Astrocyte of the hippocampus (primary cell): ENCODE measurements at places on chromosomes 1 and 21.

GRCh38 chr1:212242288-212242984 lies 42.8 kb upstream of the PPP2R5A start:
- no peak for DNase-seq

- no peak for DNase-seq
Measured at GRCh38 chr1:180633057-180634056, 1.5 kb downstream of the XPR1 start.

DNA sequence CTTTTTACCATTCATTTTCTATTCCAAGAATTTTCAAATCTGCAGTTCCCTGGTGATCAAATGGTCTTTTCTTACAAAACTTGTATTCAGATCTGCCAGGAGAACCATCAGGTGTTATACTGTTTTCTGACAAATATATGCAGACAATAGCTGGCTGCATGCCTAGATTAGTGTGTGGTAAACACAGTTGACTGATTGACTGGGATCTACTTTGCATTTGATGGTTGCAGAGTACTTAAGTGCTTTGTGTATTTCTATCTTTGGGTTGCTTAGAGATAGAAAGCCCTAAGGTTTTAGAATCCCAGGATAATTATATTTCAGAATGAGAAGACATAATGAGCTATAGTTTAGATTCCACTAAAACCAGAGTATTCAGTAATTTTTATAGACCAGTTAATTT lies 102.0 kb upstream of the CHODL start:
- DNase-seq: no peak

- no peak for DNase-seq
Measured at GRCh38 chr1:71088645-71089287, 7.9 kb upstream of the ZRANB2 start.

- no peak for DNase-seq
Measured at GRCh38 chr1:18233176-18233864, 125.7 kb downstream of the IGSF21 start.

GRCh38 chr1:116920211-116920610 lies 10.5 kb downstream of the PTGFRN start:
- DNase-seq: no peak

- DNase-seq: no peak
Measured at GRCh38 chr21:31526040-31526439, 133.5 kb upstream of the SOD1 start.

DNA sequence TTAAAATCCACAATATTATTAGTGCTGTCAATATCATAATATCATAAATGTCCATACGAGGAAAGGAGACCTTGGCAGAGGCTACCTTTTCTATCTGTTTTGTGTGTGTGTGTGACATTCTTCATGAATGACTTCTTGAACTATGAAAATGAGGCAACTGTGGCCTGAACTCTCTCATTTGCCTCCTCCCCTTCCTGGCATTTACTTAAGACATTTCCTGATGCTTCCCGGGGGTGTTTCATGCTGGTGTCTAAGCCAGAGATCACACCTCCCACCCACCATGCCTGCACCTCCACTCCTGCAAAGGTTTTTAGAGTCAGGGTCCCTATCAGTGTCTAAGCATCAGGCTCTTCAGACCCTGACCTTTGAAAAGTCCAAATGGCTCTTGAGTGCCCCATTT lies 420.9 kb downstream of the KIF26B start:
- no peak for DNase-seq

DNA sequence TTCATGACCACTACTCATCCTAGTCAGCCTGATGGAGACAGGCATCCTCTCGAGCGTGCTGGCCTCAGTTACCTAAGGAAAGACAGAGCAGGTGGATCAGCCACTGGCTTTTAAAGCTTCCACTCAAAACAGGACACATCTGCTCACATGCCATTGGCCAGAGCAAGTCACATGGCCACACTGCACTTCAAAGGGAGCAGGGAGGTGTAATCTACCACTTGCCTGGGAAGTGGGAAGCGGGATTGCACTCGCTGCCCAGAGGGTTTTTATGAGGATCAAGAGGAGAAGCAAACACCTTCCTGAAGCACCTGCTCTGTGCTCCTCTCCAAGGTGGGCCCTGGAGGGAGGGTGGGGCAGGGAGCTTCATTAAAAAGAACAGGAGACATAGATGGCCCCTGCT lies 108.0 kb downstream of the TAS1R2 start:
- DNase-seq: no peak

GRCh38 chr1:216929870-216930582 lies 206.8 kb upstream of the ESRRG start:
- DNase-seq: peak; percentile 33

DNA sequence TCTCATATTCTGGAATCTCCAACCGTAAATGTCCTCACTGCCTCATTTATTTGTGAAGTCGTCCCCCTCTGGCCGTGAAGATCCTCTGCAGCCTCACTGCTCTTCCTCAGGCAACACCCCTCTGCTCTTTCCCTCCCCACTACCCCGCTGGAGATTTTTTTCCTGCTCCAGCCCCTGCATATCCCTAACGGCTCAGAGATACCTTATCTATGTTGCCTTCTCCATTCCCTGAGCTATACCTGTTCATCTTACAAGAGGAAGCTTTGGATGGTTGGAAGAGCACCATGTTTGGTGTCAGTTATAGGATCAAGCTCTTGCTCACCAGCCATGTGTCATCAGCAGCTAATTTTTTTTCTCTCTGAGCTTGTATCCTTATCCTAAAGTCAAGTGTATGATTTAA lies 26.4 kb downstream of the LRRC8B start:
- no peak for DNase-seq

GRCh38 chr1:5238351-5239130 lies 584.1 kb downstream of the AJAP1 start:
- no peak for DNase-seq

- DNase-seq: no peak
Measured at GRCh38 chr1:18907917-18908845, 5.8 kb upstream of the ALDH4A1 start.

- no peak for DNase-seq
Measured at GRCh38 chr1:53254011-53254640, 15.8 kb upstream of the MAGOH start.

GRCh38 chr1:43058545-43059360 lies 100.1 kb upstream of the SLC2A1 start:
- DNase-seq: peak; percentile 67

DNA sequence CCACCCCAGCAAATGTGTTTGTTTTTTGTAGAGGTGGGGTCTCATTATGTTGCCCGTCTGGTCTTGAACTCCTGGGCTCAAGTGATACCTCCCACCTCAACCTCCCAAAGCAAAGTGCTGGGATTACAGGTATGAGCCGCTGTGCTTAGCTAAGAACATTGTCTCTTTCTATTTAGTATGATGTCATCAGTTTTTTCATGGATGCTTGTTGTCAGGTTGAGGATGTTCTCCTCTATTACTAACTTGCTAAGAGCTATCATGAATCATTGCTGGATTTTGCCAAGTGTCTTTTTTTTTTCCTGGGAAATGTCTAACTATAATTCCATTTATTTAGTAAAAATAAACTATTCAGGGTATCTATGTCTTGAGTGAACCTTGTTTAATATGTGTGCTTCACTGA lies 19.0 kb upstream of the MPC2 start:
- DNase-seq: no peak

DNA sequence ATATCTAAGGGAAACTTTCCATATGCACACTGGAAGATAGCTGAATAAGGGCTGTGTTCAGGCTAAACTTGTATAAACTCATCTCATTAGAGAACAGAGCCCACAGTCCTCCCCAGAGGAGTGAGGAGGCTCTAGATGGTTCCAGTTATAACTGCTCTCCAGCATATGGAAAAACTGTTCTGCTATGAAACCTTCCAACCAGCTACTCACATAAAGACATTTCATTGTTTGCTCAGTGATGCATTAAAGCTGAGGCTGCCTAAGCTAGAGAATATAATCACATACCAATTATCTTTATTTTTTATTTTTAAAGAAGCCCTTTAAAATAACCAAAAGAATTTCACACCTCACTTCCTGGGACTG lies 13.3 kb downstream of the AHCYL1 start:
- DNase-seq: no peak

GRCh38 chr21:35873441-35873840 lies 186.9 kb downstream of the SETD4 start:
- DNase-seq: no peak

DNA sequence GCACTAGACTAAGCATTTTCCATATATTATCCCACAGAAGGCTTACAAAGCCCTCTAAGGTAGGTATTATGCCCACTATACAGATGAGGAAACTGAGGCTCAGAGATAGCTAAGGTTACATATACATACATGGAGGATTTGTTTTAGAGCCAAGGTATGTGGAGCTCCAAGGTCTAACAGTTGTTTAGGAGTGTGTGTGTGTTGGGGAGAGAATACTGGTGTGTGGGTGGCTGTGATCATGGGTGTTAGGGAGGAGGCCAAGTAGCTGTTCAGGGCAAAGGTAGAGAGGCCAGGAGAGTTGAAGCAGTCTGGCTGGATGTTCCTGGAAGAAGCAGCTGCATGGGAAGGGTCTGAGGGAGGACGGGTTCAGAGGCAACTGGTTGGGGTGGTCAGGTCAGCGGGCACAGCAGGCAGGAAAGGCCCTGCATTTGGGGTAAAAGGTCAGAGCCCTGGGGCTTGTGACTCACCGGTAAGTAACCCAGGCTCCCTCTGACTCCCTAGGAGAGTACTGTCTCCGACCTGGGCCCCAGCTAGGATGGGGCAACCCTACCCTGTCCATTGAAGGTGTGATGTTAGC lies 5.1 kb upstream of the LDLRAP1 start:
- no peak for DNase-seq

DNA sequence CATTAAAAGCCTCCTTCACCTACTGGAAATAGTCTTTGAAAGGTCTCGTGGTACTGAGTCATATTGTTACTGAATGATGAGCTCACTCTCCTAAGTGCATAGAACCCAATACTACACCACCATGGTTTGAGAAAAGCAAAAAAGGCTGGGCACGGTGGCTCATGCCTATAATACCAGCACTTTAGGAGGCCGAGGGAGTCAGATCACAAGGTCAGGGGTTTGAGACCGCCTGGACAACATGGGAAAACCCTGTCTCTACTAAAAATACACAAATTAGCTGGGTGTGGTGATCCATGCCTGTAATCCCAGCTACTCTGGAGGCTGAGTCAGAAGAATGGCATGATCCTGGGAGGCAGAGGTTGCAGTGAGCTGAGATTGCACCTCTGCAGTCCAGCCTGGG lies 3.3 kb upstream of the HNRNPCL1 start:
- DNase-seq: no peak

GRCh38 chr21:46033410-46034400 lies 52.1 kb downstream of the COL6A1 start:
- DNase-seq: no peak

DNA sequence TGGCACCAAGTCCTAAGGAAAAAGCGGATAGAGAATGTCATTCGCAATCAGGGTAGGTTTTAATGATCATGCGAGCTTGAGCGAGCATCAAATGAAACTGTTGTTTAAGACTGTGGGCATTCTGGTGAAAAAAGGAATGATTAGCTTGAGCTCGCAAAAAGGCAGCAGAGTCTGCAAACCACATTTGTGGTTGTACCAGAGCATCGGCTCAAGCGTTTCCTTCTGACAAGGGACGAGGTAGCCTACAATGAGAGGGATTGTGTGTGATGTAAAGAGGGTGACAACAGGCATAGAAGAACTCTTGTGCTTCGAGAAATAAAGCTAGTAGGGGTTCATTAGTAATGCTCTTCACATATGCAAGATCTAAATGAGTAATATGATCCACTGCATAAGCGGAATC lies 11.1 kb upstream of the CD48 start:
- DNase-seq: peak; percentile 3

DNA sequence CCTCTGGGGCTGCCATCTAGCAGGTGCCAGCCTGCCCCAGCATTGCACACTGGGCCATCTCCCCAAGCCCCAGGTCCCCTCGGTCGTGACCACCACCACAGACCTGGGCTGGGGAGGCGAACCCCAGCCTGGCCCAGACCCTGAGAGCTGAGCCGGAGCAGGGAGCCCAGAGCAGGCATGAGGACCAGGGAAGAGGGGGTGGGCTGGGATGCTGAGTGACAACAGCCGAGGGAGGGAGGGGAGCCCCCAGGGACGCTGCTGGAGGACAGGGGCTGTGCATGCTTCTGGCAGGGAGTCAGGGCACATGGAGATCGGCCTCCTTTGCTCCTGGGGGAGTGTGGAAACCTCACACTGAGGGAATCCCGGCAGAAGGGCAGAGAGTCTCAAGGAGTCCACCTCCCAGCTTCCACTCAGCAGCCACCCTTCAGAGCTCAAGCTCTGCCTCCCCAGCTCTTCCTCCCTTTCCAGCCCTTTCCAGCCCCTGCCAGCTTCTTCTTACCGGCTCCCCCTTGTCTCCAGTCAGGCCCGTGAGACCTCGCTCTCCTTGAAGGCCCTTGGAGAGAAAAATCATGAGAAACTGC lies 23.7 kb upstream of the PEF1 start:
- no peak for DNase-seq

DNA sequence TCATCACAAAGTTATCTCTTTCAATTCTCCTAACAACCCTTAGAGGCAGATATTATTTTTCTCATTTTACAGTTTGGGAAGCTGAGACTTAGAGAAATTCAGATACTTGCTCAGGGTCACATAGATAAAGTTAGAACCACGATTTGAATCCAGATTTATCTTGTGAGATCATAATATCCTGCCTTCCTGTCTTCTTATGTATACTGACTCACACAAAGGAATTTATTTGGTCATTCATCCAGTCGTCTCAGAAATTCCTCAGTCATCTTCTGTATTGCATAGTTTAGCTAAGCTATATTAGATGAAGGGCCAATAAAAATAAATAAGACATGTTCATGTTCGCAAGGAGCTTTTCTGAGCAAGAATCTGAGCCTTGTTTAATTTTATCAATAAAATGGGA lies 35.8 kb upstream of the RUNX1 start:
- peak; percentile 70 for DNase-seq

- no peak for DNase-seq
Measured at GRCh38 chr1:236524895-236525184, 1.1 kb downstream of the LGALS8 start.

GRCh38 chr1:156195853-156196252 lies 1.9 kb downstream of the SLC25A44 start:
- DNase-seq: no peak

GRCh38 chr1:21189906-21190500 lies 13.3 kb upstream of the EIF4G3 start:
- DNase-seq: no peak

- no peak for DNase-seq
Measured at GRCh38 chr1:228364068-228364705, 42.4 kb downstream of the TRIM11 start.

GRCh38 chr1:193486671-193487229 lies 300.3 kb upstream of the B3GALT2 start:
- peak; percentile 11 for DNase-seq

DNA sequence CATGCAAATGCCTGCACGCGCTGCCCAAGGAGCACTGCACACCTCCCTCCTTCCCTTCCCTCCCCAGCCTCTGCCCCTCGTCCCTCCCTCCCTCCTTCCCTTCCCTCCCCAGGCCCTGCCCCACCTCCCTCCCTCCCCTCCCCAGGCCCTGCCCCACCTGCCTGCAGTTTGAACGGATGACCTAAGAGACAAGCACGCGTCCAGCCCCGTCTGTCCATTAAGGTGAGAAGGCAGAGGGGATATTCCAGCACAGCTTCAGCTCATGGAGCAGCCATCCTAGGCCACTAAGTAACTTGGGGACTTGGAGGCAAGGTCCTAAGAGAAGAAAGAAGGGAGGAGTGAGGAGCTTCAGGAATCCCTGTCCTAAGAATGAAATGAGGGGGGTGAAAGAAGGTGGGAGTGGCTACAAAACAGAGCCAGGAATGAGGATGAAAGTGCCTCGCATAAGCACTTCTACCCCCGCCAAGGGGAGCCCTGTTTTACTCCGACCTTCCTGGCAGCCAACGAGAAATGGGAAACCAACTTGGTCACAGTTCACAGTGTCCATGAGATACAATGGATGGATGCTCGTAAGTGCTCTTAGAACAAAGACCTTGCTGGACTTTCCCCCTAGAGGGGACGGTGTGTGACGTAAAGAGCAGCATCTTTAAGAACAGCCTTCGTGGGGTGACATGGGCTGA lies 21.3 kb upstream of the EFHD2 start:
- no peak for DNase-seq
